Fibroblast of skin of right biceps (primary cell): ENCODE measurements at places on chromosomes 1 and 21.
A peak's percentile ranks its signal among the peaks of the same experiment; 100 is the strongest.

GRCh38 chr1:164780863-164781262, 221.9 kb downstream of the PBX1 start:
- DNase-seq = peak; percentile 88

- DNase-seq = peak; percentile 57
Measured at GRCh38 chr1:193846876-193847604, 660.6 kb upstream of the B3GALT2 start.

- DNase-seq = no peak
Measured at GRCh38 chr1:107920561-107920960, 44.4 kb downstream of the VAV3 start.

DNA sequence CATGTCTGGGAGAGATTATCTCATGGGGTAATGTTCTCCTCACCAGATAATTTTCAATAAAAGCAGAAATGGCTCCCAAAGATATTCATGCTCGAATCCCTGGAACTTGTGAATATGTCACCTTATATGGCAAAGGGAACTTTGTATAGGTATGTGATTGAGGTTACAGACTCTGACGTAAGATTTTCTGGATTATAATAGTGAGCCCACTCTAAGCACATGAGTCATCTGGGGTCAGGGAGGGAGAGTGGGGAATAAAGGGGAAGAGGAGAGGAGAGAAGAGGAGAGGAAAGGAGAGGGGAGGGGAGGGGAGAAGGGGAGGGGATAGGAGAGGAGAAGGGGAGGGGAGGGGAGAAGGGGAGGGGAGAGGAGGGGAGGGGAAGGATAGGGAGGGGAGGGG, 1193.9 kb downstream of the PLA2G4A start:
- DNase-seq = peak; percentile 54

DNA sequence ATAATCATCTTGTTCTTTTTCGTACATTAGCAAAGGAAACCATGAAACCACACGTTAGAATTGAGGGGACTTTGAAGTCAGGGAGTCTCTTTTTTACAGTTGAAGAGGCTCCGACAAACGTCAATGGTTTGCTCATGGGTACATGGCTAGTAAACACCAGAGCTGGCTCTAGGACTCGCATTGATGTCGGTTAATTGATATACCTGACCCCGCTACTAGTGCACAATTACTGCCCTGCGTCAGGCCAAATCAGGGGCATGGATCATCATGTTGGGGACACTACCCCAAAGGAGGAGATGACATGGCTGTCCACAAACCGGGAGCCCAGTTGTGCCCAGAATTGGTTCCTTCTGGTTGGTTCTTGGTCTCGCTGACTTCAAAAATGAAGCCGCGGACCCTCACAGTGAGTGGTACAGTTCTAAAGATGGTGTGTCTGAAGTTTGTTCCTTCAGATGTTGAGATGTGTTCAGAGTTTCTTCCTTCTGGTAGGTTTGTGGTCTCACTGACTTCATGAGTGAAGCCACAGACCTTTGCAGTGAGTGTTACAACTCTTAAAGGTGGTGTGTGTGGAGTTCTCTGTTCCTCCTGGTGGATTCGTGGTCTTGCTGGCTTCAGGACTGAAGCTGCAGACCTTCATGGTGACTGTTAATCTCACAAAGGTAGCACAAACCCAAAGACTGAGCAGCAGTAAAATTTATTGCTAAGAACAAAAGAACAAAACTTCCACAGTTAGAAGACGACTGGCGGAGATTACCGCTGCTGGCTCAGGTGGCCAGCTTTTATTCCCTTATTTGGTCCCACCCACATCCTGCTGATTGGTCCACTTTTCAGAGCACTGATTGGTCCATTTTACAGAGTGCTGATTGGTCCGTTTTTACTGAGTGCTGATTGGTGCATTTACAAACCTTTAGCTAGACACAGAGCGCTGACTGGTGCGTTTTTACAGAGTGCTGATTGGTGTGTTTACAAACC, 126.9 kb upstream of the ERRFI1 start:
- no peak for DNase-seq

- no peak for DNase-seq
Measured at GRCh38 chr1:90781534-90781933, 64.4 kb upstream of the BARHL2 start.

- peak; percentile 61 for DNase-seq
Measured at GRCh38 chr1:56376188-56376984, 203.0 kb downstream of the PLPP3 start.

- DNase-seq = no peak
Measured at GRCh38 chr1:53458634-53459033, 565 bp upstream of the DMRTB1 start.

DNA sequence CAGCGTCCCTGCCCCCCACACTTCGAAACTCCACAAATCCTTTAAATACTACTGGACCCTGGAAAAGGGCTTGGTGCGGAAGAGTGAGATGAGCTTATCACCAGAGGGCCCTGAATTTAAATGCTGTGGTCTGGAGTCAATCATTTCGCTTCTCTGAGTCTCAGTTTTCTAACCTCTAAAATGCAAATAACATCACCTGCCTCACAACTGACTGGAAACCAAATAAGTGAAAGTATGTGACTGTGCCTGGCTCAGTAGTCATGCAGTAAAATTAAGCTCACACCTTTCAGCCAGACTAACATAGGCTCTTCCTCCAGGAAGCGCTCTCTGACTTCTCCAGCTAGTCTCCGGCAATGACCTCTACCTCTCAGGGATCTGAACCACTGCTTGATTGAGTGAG, 4.2 kb downstream of the GJA4 start:
- DNase-seq = no peak

GRCh38 chr1:214493126-214493796, 58.1 kb downstream of the PTPN14 start:
- DNase-seq = no peak

DNA sequence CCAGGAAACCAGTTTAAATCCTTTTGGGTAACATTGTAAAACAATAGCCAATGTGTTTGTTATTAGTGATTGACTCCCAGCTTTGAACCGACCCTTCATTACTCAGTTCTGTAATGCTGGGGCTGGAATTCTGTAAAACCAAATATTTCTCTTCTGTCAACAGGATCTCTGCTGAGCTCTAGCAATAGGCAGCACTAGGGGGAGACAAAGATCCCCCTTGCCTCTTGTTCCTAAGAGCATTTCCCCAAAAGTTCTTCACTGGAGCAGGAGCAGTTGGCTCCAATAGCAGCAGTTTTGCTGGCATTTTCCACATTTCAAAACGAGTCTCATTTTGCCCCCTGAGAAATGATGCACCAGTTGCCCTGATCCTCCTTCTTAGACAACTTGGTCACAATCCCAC, 1671.1 kb downstream of the MRPL39 start:
- peak; percentile 46 for DNase-seq

GRCh38 chr1:219324171-219324570, 150.5 kb downstream of the LYPLAL1 start:
- no peak for DNase-seq

GRCh38 chr1:48851638-48852037, 74.9 kb upstream of the BEND5 start:
- peak; percentile 32 for DNase-seq

DNA sequence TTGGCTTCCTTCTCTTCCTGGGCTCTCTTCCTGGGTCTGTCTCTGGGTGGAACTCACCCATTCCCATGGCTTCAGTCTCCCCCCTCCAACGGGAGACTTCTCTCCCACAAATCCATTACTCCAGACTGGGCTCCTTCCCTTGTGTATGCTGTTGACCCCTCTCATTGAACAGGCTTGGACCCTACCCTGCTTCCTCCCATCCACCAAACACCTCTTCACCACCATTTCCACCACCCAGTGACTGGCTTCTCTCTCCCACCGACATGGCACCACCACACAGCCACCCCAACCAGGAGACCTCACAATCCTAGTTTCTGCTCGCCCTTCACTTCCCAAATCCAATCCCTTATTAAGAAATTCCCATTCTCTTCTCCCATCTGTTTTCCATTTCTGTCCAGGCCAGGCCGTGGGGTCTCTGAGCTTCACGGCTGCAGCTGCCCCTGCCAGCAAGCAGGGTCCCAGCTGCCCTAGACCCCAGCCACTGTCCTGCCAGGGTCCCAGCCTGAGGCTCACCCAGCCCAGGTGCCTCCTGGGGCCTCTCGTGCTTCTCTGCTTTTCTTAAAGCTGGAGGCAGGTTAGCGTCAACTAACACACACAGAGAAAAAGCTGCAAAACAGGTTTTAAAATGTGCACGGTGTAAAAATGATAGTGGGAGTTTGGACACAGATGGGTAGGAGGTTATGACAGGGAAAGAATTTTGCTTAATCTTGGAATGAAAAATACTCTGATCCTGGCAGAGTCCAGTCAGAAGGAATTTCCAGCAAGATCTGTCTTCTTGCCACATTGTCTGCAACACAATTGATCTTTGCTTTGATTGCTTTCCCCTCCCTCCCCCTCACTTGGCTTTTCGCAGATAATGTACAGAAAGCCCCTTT, 383.8 kb upstream of the VAMP3 start:
- peak; percentile 10 for DNase-seq
